ENCODE measurements at places on chromosomes 16 and 17.

GRCh38 chr17:15462976-15463772 lies 4.2 kb downstream of the CDRT4 start:
- DNase-seq, result no peak

- no peak for DNase-seq
Measured at GRCh38 chr16:65038100-65038499, 83.8 kb downstream of the CDH11 start.

DNA sequence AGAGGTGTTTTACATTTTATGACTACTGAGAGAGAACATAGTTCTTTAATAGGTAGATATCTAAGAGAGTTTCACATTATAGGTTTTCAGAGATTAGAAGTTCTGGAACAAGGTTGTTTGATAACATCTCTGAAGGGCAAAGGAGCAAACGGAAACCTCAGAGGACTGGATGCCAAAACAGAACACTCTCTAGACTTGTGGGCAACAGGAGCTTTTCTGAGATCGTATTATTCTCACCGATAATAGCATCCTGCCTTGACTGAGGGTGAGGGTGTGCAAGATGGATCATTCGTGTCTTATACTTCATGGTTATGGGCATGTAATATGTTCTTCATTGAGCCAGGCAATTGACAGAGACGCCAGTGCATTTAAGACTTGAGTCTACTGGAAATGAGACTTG lies 234.8 kb downstream of the IRX3 start:
- DNase-seq, result no peak

- DNase-seq, result no peak
Measured at GRCh38 chr17:78912082-78912481, 9.1 kb upstream of the CEP295NL start.

DNA sequence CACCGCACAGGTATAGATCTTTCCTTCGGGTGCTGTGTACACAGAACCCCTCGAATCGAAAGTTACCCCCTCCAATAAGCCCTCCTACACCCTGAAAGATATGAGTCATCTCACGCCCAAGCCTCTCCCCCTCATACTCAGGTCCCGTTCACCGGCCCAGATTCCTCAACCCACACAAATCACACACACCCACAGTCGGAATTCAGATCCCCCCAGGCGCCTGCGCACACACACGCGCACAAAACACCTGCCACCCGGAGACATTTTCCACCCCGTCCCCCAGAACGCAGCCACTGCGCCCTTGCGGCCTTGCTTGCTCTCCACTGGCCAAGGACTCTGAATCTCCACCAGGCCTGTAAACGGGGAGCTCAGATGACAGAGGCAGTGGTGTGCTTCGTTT lies 4.9 kb downstream of the JPH3 start:
- no peak for DNase-seq

GRCh38 chr16:66057057-66057456 lies 309.4 kb upstream of the CDH5 start:
- DNase-seq, result no peak

GRCh38 chr16:87314990-87315420 lies 2.2 kb downstream of the C16orf95 start:
- no peak for DNase-seq

DNA sequence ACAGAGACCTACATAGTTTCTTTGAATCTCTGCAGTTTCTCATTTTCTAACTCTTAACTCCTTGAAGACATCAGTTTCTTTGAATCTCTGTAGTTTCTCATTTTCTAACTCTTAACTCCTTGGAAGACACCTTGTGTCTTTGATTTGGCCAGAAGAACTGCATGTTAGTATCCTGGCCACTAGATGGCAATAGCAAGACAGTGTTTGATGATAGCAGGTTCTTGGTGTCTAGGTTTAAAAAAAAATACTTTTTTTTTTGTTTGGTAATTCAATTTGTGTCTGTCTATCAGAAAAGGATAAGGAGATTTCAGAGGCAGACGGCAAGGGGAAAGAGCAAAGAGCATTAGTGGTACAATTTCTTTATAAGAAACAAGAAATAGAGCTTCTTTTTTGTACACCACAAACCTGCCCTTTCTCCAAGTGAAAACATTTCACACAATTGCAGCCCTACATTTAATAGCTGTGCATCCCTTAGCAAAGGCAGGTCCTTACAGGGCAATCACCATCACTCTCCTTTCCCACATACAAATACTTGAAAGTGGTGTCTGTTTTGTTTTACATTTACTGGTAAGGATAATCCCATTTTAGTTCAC lies 1324.9 kb upstream of the CDH8 start:
- DNase-seq, result no peak

- DNase-seq, result peak; percentile 26
Measured at GRCh38 chr16:46929378-46930332, 43.8 kb downstream of the DNAJA2 start.

GRCh38 chr16:89711601-89712273 lies 9.0 kb downstream of the VPS9D1 start:
- peak; percentile 59 for DNase-seq

DNA sequence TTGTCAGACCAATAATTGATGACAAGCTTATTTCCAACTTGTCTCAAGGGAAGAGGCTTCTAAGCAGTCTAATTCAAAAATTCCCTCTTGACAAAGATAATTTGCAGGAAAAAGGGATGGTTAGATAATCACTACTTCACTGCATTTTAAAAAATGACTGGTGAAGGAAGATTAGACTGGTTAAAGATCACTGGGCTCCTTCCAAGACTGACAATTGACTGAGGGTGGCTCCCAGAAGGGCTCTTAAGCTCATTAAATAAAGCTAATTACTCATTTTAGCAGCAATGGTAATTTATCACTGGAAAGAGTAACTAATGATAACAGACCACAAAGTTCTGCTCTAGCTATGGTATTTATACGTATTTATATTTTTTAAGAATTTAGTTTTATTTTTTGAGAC lies 4.4 kb upstream of the HEATR3 start:
- DNase-seq, result no peak

DNA sequence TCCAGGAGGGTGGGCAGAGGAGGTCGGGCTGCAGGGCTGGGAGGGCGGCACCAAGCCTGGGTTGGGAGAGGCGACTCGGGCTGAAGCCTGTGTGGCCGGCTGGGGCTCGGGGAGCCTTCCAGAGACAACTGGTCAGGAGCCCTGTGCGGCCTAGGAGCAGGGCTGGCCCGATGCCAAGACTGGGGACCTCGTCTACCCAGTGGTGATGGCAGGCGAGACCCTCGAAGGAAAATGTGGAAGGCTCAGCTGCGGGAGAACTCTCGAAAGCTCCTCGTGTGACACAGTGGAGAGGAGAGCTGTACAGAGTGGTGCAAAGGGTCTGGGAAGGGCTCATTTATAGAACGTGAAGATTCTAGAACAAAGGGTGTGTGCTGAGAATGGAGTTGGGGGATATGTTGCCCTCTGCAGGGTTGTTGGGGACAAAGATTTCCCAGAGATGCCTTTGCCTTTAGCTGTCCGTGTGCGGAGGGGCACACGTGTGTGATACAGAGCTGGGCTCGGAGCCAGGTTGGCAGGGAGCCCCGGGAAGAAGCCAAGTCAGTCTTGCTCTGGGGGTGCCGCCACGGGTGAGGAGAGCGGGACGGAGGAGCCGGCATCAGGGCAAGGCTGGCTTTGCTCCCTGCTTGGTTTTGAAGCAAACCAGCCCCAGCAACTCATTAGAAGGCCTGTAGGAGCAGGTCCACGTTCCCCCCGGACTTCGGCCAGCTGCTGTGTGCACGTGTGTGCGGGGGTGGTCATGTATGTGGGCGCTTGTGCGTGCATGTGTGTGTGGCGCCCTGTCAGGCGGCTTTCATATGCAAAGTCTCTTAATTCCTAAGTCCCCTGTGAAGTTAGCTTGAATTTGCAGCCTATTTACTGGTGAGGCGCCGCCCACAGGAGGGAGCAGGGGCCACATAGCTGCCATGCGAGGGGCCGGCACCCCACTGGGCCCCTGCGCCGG lies 132.4 kb upstream of the CHMP6 start:
- DNase-seq, result no peak

- no peak for DNase-seq
Measured at GRCh38 chr17:61444075-61444474, 8.1 kb upstream of the TBX4 start.

GRCh38 chr16:30884760-30885159 lies 9.1 kb downstream of the BCL7C start:
- no peak for DNase-seq

All from stimulated activated CD8-positive, alpha-beta memory T cell treated with anti-CD3 and anti-CD28 coated beads, Interleukin-15, amount 100 ng/mL, for 4 hours (primary cell).